Stimulated activated CD8-positive, alpha-beta memory T cell treated with anti-CD3 and anti-CD28 coated beads, Interleukin-4, amount 100 ng/mL, for 1 hour (primary cell): ENCODE measurements at places on chromosomes 13 and 19.

GRCh38 chr13:24407844-24408243 lies 98.5 kb downstream of the C1QTNF9 start:
- no peak for DNase-seq

DNA sequence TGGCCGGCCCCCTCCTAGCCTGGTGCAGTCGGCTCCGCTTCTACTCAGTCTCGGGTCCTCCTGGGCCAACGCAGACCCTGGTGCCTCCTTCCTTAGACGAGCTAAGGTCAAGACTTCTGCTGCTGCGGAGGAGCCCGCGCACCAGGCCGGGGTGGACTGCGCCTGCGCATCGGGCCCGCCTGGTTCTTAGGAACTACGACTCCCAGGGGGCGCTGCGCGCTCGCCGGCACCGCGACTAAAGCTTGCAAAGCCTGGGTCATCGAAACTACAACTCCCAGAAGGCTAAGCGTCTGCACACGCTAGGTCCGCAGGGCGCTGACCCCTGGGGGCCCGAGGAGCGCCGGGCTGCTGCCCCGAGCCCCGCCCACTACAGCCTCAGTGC lies at the start of gene ZNF835:
Gene ZNF835, minus strand, starts transcription at position 145 of the 382 bp plus-strand sequence. CDS start 6,559 bp downstream, outside the sequence.
- peak; percentile 70 for DNase-seq

GRCh38 chr13:84609716-84610115 lies 727.4 kb upstream of the SLITRK1 start:
- no peak for DNase-seq

DNA sequence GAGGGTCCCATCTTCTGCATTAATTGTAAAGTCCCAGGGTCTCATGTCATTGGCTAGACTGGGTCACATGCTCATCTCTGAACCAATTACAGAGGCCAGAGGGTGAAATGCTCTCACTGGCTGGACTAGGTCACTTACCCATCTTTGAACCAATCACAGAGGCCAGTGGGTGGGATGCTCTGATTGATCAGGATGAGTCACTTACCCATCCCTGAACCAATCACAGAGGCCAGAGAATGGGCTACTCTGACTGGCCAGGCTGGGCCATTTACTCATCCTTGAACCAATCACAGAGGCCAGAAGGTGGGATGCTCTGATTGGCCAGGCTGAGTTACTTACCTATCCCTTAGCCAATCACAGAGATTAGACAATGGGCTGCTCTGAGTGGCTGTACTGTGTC lies 5.3 kb downstream of the MISP start:
- no peak for DNase-seq

DNA sequence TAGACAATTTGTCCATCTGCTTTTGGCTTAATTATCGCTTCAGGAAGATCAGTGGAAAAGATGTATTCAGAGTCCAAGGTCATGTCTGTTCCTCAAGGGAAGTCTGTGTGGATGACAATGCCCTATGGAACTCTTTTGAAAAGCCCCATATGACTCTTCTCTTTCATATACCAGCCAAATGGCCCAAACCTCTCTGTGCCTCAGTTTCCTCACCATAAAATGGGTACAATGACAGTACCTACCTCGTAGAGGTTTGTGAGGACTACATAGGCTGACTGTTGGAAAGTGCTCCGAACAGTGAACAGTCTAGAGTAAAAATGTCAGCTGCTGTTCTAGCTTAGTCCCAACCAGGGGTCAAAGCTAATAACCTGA lies 104.6 kb downstream of the COL4A2 start:
- no peak for DNase-seq

DNA sequence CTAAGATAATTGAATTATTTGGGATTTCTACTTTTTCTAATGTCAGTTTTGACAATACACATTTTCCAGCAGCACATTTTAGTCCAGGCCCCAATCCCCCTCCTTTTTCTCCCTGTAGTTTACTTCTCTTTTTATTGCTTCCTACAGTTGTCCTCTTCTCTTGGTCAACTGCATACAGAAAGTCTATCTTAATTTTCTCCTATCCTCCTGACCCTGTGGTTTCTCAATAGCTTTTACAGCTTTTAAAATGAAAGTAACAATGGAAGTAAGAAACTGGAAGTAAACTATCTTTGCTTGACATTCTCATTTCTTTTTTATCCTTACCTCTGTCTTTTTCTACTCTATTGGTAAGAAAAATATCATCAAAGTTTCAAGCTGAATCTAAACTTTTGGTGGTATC lies 106.5 kb upstream of the OXGR1 start:
- no peak for DNase-seq

DNA sequence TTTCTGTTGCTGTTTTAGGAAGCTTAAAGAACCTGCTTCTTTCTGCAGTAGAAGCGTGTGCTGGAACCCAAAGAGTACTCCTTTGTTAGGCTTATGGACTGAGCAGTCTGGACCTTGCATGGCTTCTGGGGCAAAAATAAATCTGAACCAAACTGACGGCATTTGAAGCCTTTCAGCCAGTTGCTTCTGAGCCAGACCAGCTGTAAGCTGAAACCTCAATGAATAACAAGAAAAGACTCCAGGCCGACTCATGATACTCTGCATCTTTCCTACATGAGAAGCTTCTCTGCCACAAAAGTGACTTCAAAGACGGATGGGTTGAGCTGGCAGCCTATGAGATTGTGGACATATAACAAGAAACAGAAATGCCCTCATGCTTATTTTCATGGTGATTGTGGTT lies 103.1 kb downstream of the TNFRSF19 start:
- DNase-seq: no peak

DNA sequence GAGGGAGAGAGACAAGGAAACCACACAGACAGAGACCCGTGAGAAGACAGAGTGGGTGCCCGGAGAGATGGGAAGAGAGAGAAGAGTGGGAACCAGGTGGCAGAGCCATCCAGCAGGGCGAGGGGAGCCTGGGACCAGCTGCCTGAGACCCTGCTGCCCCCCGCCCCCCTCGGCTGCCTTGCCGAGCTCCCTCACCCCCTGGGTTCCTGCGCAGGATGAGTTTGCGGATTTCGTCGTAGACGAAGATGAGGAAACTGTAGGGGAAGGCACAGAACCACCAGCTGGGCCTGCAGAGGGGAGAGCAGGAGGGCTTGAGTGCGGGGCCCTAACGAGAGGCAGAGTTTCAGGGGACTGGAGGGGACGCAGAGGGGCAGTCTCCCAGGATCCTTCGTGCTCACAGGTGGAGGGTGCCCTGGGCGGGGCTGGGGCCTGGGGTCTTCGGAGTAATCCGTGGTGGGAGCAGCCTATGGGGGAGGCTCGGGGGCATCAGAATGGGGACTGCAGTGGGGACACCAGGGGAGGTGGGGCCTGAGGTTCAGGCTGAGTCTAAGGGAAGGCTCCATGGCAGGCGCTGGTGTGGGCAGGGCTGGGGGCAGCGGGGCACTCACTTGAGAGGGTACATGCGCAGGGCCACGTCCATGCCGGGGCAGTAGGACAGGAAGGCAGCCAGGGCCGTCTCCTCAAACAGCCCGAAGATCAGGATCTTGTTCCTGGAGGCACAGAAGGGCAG lies 8.1 kb upstream of the RABAC1 start:
- DNase-seq: no peak

GRCh38 chr13:49164712-49165111 lies 55.4 kb upstream of the MLNR start:
- no peak for DNase-seq

GRCh38 chr13:110410000-110410399 lies 102.9 kb downstream of the COL4A2 start:
- no peak for DNase-seq

DNA sequence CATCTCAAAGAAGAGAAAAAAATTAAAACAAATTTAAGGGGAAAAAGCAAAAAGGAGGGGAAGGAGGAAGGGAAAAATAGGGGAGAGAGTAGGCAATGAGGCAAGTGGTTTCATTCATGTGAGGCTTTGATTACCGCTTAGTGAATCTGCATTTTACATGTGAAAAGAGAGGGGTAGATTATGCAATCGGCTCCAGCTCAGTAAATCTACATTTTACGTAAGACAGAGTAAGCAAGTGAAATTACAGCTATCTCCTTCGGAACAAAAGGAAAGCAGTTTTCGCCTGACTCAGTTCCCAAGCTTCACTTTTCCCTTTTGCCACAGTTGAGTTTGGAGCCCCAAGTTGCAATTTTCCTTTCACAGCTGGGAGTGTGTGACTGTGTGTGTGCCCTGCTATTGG lies 16.0 kb upstream of the OLFM2 start:
- no peak for DNase-seq

DNA sequence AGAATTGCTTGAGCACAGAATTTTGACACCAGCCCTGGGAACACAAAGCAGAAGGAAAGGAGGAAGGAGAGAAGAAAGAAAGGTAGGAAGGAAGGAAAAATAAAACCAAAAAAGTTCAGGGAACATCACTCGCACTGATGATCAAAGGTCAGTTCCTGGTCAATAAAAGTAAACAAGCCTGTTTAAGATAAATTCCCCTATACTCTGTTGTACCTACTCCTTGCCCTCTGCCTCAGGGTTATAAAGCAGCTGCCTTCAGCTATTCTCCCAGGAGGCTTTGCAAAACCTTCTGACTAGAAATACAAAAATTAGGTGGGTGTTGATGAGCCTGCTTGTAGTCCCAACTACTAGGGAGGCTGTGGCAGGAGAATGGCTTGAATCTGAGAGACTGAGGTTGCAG lies 14.9 kb upstream of the ZNF91 start:
- no peak for DNase-seq

GRCh38 chr19:2624537-2625091 lies 77.9 kb downstream of the GNG7 start:
- no peak for DNase-seq

DNA sequence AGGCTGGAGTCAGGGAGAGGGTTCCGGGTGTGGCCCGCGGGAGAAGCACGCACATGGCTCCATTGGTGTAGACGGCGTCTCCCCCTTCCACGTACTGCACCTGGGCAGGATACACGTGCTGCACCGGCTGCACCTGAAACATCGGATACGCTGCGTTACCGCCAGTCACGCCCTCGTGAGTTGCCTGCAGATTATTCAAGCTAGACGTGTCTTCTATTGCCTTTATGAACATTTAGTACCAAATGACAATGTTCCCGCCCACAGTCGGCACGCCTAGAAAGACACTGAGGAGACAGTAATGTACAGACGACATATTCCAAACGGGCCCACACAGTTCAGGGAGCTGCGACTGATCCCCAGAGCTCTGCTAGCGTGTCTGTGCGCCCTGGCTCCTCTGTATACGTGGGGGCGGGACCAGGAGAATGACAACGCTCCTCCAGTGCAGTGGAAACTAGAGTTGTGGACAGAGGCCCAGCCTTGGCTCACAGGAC lies 64.1 kb upstream of the RANBP3 start:
- DNase-seq: no peak

DNA sequence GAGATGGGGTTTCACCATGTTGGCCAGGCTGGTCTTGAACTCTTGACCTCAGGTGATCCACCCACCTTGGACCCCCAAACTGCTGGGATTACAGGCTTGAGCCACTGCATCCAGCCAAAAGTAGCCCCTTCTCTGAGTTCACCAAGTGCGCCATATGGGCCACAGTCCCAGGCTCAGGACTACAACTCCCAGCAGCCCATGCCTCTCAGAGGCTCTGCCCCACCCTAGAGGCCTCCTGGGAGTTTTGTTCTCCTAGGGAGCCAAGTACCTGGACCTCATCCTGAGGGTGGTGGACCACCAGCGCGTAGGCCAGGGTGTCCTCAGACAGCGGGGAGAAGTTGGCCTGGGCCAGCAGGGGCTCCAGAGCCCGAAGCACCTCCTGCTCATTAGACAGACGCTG lies 18.8 kb downstream of the TMEM143 start:
- no peak for DNase-seq

- DNase-seq: no peak
Measured at GRCh38 chr13:97493456-97493855, 59.5 kb downstream of the RAP2A start.

DNA sequence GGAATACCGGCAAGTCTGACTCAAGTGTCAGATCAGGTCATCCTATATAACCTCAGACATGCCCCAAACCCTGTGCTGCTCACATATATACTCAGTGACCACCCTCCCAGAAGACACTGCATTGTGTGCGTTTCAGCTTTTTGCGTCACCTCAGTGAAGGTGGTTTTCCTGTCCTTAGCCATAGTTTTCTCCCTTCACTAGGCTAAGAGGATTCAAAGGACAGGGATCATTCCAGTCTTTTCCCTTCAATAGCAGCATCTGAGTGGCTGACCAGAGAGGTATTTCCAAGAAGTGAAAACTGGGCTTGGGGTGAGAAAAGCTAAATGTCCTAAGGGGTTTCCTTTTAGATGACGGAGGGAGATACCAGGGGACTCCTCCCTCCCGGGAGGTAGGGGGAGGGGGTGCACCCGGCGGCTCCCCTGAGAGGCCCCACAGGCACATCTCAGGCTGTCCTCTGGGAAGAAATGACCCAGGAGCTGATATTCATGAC lies 12.7 kb upstream of the OR10H1 start:
- DNase-seq: no peak

- no peak for DNase-seq
Measured at GRCh38 chr19:18494267-18494607, 27.6 kb downstream of the ELL start.

GRCh38 chr13:79448413-79448812 lies 32.5 kb upstream of the NDFIP2 start:
- no peak for DNase-seq

GRCh38 chr13:68872338-68872737 lies 1235.3 kb upstream of the ATXN8OS start:
- DNase-seq: no peak

DNA sequence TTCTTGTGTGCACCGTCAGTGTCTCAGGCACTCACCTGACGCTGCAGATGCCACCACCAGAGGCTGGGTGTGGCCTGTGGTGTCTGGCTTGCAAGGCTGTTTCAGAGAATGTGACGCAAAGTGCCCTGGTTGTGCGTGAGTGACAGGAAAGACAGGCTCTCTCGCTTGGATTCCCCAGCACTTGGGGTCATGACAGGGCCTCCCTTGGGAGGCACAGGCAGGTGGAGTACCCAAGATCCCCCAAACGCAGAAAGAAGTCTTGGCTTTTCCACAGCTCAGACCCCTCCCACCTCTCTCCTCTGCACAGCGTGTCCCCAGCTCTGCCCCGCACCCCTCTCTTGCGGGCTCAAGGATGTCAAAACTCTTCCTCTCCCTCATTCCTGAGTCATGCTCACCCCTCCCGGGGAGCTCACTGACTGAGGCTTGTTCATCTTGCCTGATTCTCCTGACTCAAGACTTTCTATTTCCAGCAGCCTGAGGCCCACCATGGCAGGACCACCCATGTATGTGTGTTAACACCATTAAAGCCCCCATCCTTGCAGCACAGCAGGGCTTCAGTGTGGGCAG lies 21.0 kb downstream of the DHX34 start:
- no peak for DNase-seq

DNA sequence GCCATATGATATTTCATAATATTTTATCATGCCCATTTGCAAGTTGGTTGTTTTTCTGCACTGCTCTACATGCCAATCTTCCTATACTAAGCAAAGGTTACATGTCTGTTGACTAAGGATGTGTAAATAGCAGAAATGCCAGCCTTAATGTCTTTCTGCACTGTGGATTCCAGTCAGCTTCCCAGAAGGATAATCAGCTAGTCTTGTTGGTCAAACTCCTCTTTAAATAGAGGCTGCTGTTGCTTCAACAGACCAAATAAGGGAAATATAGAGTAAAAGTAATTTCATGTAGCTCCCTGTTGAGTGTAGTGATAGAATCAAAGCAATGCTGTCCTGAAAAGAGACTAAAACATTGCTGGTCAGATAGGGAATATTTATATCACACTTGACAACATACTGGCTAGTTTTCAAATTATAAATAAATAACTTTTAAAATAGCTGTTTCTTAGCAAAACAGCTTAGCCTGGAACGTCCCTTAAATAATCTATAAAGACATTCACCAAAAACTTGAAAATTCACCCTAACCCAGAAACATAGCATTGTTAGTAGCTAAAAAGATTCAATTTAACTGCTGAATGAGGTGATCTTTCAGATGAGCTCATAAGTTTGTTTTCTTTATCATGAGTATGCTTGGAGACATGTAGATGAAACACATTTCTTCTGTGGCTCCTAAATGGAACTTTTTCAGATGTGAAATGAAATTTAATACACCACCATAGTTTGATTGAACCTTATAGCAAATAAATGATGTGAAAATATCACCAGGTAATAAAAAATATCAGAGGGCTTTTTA lies 56.6 kb downstream of the FRY start:
- no peak for DNase-seq
